ENCODE measurements at places on chromosomes 3 and 15.

- no peak for DNase-seq
Observed at GRCh38 chr3:150346981-150347863, 60.9 kb upstream of the TSC22D2 start.

DNA sequence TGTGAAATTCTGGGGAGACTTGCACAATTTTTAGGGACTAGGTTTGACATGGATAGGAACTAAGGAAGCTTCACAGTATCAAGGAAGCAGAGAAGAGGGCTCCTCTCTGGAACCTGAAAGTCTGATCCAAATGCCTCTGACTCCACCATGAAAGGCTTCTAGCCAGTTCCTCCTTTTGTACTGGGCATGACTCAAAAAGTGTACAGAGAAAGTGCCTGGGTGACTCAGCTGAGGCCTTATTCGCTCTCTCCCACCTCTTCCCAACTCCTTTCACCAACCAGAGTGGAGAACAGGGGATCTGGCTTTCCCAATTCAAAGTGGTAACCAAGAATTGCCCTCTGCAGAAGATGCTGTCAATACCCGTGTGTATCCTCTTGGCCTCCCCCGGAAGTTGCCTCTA, 342.9 kb upstream of the PROK2 start:
- no peak for DNase-seq

DNA sequence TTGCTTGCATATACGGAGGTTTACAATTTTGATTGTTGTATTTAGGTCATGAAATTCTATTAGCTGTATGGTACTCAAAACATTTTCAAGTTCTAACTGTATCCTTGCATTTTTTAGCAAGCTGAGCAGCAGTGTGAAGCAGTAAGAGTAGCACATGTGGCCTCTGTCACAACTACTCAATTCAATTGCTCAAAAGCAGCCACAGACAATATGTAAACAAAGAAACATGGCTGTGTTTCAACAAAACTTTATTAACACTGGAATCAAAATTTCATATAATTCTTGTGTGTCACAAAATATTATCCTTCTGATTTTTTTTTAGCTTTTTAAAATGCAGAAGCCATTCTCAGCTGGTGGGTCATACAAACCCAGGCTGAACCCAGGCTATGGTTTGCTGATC, 266.7 kb upstream of the LRRN1 start:
- no peak for DNase-seq

GRCh38 chr3:36647423-36647853, 116.9 kb downstream of the DCLK3 start:
- DNase-seq: no peak

DNA sequence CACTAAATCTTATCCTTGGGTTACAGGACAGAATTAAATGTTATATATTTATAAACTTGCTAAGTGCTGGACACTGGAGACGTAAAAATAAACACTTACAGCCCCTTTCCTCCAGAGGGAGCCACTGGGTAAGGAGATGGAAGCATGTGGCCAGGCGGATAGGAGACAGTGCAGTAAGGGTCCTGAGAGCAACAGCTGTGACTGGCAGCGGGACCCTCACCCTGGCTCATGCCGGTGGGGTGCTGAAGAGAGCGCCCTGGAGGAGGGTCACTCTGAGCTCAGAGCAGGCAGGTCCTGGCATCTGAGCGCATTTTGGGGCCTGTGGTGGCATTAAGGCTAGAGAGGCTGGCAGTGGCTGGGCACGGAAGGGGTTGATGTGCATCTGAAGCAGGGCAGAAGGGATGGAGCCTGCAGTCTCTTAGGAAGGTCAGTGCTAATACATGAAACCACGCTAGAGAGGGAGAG, 16.0 kb downstream of the SEC61A1 start:
- DNase-seq: no peak

All from CD4-positive, alpha-beta T cell (primary cell).